Daoy (cell line): ENCODE measurements at places on chromosomes 2 and 18.
A peak's percentile ranks its signal among the peaks of the same experiment; 100 is the strongest.

- no peak for DNase-seq
Observed at GRCh38 chr2:147846412-147847081, 1.7 kb downstream of the ACVR2A start.

DNA sequence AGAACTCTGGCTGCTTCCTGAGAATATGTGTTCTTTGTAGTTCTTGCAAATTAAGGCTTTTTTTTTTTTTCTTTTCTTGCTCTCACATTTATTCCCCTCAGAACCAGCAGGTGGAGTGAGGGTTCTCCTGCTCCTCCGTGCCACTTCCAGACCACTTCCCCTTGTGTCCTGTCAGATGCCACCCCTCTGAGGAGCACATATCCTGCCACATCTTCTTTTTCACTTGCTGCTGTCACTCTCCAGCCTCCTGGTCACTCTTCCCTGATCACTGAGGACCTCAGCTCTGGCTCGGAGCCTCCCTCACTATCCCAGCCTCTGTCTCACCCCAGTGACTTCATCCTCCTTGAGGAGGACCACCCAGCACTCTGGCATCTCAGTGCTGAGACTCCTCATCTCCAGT is 100.5 kb downstream of the TACR1 start:
- peak; percentile 56 for DNase-seq

GRCh38 chr2:221347471-221347870 is 224.6 kb downstream of the EPHA4 start:
- DNase-seq: no peak

GRCh38 chr2:27724905-27725701 is 46.4 kb upstream of the MRPL33 start:
- DNase-seq: no peak

GRCh38 chr18:74518456-74519295 is 15.6 kb upstream of the CNDP1 start:
- DNase-seq: no peak

GRCh38 chr2:36140391-36140790 is 215.2 kb upstream of the CRIM1 start:
- no peak for DNase-seq

- DNase-seq: no peak
Observed at GRCh38 chr18:79698668-79699335, 19.2 kb downstream of the CTDP1 start.

DNA sequence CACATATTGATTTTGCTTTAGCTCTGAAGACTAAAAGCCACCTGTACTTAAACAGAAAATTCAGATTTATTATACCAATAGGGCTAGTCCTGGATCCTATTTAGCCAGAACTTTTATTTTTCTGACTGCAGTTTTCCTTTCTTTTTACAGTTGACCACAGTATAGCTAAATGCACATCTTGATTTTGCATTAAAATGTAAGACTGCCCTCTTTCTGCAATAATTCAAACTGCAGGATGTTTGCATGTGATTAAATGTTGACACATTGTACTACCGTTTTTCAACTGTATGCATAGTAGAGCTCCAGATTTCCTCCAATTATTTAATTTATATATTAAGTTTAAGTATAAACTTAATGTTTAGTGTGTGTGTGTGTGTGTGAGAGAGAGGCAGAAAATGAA is 1262.9 kb downstream of the SUCLG1 start:
- no peak for DNase-seq

- no peak for DNase-seq
Observed at GRCh38 chr2:1931003-1931914, 186.9 kb upstream of the PXDN start.

DNA sequence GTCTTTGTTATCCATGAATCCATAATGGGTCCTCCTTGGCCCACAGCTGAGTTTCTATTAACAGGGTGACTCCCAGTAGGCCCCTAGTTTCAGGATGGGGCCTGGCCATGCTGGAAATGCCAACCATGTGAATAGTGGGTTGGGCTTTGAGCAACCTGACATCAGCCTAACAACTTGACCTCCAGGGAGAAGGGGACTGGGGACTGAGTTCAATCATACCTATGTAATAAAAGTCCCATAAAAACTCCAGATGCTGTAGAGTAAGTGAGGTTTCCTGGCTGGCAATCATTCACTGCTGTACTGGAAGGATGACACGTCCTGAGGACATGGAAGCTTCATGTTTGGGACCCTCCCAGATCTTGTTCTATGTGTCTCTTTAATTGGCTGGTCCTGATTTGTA is 7.9 kb downstream of the REV1 start:
- DNase-seq: no peak

DNA sequence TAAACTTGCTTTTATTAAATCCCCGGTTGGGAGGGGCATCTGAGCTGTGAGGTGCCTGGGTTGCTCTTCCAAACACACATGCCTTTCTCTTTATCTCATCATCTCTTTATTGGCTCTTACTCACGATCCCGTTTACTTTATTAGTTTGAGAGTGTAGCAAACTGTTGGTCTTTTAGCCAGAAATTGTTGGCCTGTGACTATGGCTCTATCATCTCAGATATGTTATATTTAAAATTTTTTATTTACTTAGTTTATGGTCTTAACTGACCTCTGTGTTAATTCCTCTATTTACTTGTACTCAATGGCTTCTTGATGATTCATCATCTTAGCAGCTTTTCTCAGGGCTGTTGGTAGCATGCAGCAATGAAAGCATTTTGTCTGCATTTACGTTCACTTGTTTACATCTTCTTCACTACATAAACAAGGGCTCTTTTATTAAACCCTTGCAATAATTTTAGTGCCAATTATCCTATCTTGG is 408.4 kb downstream of the HRH4 start:
- DNase-seq: peak; percentile 22

DNA sequence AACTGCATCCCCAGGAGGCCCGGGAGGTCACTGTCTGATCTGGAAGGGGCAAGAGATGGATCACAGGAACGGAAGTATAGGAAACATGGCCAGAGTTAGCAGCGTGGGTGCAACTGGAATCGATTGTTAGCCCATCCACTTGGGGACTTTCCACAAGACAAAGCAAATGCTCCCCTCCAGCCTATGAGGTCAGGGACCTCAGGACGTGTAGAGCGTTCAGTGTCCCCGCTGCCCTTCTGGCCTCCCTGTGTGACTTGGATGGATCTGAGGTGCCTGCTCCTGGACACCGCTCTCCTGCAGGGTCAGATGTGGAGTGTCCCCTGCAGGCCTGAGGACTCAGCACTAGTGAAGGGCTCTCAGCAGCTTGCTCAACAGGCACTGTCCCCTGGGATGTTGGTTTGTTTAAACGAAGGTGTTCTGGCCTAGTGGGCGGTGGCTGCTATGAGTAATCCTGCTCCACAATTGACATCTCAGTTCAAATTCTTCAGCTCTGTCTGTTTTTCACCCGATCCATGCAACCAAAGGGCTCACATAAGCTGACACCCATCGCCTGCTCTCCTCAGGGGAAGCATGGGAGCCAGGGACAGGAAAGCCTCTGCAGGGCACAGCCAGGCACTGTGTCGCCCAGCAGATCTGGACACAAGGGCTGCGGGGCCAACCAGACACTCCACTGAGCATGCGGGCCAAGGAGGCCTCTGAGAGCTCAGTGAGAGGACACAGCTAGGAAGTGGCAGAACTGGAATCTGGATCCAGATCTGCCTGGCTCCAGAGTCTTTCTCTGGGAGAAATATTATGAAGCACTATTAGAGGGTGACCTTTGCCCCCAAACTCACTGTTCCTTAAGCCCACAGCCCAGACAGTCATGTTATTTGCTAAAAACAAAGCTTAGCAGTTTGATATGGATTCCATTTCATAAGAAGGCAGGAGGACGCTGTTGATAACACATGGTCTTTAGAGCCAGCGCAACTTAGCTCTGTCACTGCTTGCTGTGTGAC is 78.5 kb downstream of the RHOB start:
- DNase-seq: peak; percentile 86

DNA sequence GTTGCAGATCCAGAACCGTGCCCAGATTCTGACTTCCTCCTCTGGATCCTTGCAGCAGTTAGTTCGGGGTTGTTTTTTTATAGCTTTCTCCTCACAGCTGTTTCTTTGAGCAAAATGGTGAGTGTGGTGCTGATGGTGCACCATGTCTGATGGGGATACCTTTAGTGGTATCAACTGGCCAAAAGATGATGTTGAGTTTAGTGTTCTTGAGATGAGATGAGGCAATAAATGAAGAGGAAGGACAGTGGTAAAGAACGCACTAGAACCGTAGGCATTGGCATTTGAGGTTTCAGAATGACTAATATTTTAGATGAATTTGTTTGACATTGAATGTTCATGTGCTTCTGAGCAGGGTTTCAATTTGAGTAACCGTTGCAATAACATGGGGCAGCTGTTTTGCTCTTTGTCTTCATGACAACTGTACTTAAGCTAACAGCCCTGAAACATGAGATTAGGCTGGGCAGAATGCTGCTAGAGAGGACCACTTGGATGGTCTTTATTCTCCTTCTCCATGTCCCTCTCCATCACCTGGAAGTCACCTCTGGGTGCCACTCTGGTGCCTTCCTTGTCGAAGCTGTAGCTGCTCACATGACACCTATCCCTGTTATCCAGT is 3.9 kb downstream of the CTLA4 start:
- DNase-seq: no peak

GRCh38 chr18:48303883-48304282 is 105.3 kb downstream of the ZBTB7C start:
- DNase-seq: no peak

- DNase-seq: no peak
Observed at GRCh38 chr18:10971717-10972116, 177.7 kb downstream of the PIEZO2 start.

- DNase-seq: peak; percentile 89
Observed at GRCh38 chr2:26968001-26968400, 2.4 kb upstream of the MAPRE3 start.

DNA sequence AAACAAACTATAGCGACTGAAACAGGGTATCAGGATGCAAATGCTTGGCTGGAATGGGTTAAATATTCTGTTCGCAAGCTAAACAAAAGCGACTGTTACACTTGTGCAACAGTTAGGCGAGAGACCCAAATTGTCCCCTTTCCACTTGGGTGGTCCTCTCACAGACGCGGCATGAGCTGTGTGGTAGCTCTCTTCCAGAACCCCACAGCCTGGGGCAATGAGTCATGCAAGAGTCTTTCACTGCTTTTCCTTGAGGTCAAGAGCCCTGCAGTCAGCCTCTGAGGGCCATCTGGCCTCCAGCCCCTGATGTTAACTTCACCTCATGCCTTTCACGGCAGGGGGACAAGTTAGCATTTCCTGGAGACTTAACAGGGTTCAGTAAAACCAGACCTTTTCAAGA is 25.7 kb downstream of the SULT1C4 start:
- DNase-seq: peak; percentile 51

- DNase-seq: no peak
Observed at GRCh38 chr18:46950064-46950656, 32.8 kb downstream of the KATNAL2 start.

DNA sequence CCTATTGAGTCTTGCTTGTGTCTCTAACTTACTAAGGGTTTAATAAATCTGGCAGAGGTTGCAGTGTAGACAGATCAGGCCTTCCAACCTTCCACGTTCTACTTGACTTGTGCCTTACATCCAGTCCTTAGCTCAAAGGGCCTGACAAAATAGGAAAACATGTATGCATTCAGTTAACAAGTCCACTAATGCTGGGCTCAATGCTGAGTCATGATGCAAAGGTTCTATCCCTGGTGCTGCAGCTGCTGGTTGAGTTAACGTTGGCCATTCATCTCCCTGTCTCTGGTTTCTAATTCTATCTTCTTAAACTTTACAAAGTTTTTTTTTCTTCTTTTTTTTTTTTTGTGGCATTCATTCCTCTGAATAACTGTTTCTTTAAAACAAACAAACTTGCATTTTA is 46.3 kb upstream of the ITGB6 start:
- DNase-seq: no peak

GRCh38 chr2:75538521-75539490 is 21.9 kb downstream of the EVA1A start:
- DNase-seq: no peak

DNA sequence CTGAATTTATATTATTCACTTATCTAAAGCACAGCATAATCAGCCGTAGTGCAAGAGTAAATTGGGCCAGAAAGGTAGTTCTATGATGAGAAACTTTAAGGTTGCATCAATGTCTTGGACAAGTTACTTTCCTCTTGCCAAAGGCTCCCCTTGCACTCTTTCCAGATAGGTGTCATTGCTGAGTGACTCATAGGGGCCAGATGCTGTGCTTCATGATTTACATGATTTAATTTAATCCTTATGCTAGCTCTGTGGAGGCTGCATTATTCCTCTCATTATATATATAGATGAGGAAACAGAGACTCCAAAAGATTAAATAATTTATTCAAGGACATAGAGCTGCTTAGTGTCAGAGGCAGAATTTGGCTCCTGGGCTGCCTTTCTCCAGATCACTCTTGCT is 5.0 kb downstream of the CFAP221 start:
- DNase-seq: no peak

DNA sequence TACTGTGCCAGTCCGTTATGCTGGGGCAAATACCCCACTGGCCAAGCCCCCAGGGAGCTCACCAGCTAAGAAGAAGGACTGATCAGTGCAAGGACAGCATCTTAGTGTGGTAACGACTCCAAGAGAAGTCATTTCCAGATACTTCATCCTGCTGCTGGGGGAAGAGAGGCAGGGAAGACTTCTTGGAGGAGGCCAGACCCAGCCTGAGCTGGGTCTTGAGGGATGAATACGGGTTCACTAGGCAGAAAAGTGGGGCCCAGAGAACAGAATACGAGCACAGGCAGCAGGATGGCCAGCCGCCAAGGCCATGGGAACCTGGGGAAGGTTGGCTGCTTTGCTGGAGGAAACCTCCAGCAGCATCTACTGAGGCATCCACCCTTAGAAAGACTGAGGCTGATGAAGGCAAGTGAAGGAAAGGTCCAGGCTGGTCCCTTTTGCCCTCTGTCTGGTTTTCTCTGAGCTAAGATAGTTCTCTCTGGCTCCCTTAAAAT is 84.1 kb downstream of the GLI2 start:
- DNase-seq: no peak

- no peak for DNase-seq
Observed at GRCh38 chr2:128293870-128294455, 24.7 kb downstream of the HS6ST1 start.

DNA sequence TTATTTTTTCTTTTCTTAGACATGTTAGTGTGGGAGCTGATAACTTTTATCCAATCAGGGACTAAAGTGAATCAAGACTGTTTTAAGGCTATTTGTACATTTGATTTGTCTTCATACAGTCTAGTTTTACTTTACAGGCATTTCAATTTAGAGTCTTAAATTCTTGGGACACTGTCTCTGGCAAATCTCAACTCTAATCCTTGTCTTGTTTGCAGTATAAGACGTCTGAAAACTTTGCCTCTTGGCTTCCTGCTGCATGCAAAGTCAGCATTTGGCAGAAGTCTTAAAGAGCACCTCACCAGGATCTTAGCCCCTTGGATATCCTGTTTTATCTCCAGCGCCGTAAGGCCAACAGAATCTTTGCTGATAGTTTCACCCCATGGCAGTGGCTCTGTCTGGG is 30.3 kb downstream of the SPOPL start:
- no peak for DNase-seq

- DNase-seq: no peak
Observed at GRCh38 chr2:62801814-62802523, 96.5 kb downstream of the EHBP1 start.
